ENCODE measurements at places on chromosomes 6 and 20. TPM values are rescaled to one million over a fixed set of nuclear protein-coding genes. Genes with fewer than 3 reads are reported as not detected.

XRN2 gene
- 25.4 TPM for polyA plus RNA-seq

DOK5 gene
- 3.5 TPM for polyA plus RNA-seq

FAM83C gene
- polyA plus RNA-seq, result not detected

CRYBG1 gene
- polyA plus RNA-seq, result 4.1 TPM

SAMD5 gene
- 0.46 TPM for polyA plus RNA-seq

ZKSCAN8 gene
- polyA plus RNA-seq, result 6.6 TPM

- DNase-seq, result peak; percentile 70
These were observed 101.7 kb upstream of the FOXA2 start for GRCh38 chr20:22686097-22686496.

- no peak for DNase-seq
These were observed 43.0 kb upstream of the CCND3 start for GRCh38 chr6:41984623-41985022.

GRCh38 chr6:125798734-125799508, 8.2 kb downstream of the NCOA7 start:
- no peak for DNase-seq

DNA sequence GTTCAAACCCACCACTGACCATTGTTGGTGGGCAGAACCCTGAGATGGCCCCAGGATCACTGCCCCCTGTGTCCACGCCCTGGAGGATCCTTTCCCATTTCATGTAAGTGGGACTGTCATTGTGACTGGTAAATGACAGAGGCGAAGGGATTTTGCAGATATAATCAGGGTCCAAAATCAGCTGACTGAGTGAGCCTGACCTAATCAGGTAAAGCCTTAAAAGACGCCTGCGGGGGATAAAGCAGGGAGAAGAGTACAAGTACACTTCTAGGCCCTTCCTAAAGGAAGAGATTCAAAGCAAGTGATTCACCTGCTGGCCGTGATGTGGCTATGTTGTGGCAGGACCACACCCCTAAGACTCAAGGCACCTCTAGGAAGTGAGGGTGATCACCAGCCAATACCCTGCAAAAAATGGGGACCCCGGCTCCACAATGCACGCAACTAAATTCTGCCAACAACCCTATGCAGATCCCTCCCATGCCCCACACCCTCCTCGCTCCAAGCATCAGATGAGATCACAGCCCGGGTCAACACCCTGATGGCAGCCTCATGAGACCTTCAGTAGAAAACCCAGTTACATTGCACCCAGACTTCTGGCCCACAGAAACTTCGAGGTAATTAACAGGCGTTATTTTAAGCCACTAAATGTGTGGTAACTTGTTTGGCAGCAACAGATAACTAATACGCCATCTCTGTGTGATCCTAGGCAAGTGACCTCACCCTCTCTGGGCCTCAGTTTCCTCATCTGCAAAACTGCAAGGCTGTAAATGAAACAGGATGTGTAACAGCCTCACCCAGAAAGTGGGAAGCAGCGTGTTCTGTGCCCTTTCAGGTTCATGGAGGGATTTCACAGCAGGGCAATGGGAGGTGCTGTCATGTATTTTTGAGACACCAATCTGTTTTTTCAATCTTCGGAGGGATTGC, 11.3 kb downstream of the PREX1 start:
- DNase-seq, result no peak

DNA sequence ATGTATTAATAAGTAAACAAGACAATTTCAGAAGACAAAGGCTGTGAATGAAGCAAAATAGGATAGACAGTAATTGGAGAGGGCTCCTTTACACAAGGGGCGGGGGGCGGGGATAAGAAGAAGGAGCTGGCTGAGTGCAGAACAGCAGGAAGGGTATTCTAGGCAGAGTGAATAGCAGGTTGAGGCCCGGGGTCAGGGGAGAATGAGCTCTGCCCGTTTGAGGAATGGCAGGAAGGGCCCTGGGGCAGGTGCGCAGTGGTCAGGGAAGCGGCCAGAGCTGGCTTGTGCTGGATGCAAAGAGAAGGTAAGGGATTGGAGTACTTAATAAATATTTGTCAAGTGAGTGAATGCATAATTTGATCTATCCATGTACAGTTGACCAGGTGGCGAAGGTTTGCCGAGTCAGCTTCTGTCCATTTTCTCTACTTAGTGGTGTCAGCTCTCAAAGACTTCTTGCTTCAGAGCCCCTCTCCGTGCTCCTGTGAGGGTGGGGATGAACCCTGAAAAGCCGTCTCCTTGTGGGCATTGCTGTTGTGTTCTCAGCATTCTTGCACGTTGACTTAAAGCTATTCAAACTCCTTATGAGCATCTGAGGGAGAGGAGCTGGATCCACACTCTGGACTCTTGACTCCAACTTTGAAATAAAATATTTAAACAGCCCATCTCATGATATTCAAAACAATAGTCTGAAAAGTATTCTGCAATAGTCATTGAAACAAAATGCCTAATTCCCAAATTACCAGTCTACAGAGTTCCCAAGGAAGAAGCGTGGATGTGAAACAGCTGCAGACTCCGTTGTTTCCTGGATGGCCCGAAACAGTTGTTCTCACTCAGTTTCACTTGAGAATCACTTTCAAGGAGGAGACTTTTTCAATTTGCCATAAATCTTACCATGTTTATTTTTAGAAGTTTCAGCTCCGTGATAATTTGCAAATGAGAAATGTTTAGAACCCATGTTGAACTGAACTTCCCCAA, 105.1 kb downstream of the EDN3 start:
- DNase-seq, result no peak

Data from endothelial cell of umbilical vein (primary cell).